Temporal lobe (tissue), 4 donors: ENCODE measurements at places on chromosomes 7 and 10. TPM values are rescaled to one million over a fixed set of nuclear protein-coding genes. Genes with fewer than 3 reads are reported as not detected.

The OGDH gene
- total RNA-seq, result 32.2 TPM

The GPR141 gene
- total RNA-seq, result 0.98 TPM

The OPALIN gene
- not detected for total RNA-seq

The TAC1 gene
- 8.4 TPM for total RNA-seq
